ENCODE measurements at places on chromosomes 3 and 15.
A peak's percentile ranks its signal among the peaks of the same experiment; 100 is the strongest.

GRCh38 chr3:7285505-7285904, 424.6 kb downstream of the GRM7 start:
- no peak for DNase-seq

GRCh38 chr3:72494130-72494529, 354.1 kb downstream of the SHQ1 start:
- no peak for DNase-seq

- no peak for DNase-seq
Measured at GRCh38 chr15:39411102-39411989, 169.5 kb upstream of the THBS1 start.

DNA sequence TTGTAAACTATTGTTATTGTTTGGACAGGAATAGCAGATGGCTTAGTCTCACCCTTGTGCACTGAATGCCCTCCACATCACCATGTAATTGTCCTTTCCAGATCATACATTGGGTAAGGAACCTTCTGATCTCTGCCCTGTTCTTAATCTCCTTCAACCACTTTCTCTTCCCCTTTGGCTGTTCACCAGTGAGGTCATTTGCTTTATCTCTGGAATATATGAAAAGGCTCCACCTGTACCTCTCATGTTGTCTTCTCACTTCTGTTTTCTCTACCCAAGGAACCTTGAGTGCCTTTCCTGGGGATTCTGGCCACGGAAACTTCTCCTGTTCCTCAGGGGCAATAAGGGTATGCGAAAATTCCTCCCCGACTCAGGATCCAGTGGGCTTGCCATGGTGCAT, 28.5 kb downstream of the MCTP2 start:
- DNase-seq = no peak

DNA sequence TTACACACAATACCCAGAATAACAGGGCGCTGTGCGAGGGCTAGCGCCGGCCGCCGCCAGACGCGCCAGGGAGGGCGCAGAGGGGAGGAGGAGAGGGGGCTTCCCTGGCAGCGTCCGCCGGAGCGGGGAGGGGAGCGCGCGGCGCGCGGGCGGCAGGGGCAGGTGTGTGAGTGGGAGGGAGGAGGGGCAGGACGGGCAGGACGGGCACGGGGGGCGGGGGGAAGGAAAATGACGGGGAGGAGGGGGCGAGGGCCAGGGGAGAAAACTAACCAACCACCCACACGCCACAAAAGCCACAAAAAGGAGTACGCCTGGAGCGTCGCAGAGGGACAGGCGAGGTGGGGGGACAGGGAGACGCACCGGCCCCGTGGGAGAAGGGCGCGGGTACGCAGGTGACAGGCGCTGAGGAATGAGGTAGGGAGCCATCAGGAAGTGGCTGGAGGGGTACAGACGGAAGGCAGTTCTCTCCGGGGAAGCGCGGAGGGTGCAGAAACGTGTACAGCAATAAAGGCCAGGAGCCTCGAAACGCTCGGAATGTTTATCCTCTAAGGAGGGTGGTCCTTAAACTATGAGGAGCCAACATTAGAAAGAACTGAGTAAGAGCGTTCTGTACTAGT, 610 bp upstream of the SATB1 start:
- DNase-seq = peak; percentile 74

- DNase-seq = no peak
Measured at GRCh38 chr15:51227940-51228732, 110.3 kb downstream of the CYP19A1 start.

DNA sequence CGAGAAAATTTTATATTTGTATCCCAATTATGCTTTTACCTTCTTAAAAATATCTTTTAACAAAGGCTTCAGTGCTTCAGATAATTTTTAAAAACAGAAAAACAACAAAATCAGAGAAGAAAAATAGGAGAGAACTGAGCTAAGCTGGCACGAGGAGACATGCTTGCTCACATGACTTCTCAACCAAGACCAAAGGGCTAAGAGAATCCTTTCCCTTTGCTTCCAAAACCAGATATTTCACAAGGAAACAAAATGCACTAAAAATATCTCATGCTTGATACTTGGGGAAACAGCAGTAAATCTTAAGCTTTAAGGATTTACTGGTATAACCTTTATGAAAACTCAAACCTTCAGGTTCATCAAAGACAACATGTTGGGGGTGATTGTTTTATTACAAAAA, 58.4 kb downstream of the CAPN7 start:
- no peak for DNase-seq

DNA sequence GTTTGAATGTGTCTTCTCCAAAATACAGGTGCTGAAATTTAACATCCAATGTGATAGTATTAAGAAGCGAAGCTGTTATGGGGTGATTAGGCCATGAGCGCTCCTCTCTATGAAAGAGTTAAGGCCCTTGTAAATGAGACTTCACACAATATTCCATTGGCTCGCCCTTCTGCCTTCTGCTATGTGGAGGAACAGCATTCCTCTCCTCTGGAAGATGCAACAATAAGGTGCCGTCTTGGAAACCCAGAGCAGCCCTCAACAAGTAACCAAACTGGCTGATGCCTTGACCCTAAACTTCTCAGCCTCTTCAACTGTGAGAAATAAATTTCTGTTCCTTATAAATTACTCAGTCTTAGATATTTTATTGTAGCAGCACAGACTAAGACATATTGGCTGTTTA, 874.6 kb downstream of the ROBO1 start:
- no peak for DNase-seq

- no peak for DNase-seq
Measured at GRCh38 chr15:80645494-80646065, 49.5 kb upstream of the ABHD17C start.

- no peak for DNase-seq
Measured at GRCh38 chr3:135329479-135329878, 534.4 kb downstream of the EPHB1 start.

DNA sequence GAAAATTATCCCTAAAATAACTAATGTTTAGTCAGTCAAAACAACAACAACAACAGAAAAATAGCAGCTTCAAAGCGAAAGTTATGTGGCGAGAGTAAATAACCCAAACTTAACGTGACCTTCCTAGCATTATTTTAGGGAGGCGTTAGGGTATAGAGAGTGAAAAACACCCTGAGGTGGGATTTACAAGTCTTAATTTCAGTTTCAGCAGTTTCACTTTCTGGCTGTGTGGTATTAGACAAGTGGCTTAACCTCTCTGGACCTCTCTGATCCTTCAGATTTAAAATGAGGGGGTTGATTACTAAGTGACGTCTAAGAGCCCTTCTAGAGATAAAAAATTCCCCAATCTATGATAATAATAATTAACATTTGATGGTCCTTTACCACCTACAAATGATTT, 291.2 kb downstream of the ZBTB20 start:
- DNase-seq = no peak

- no peak for DNase-seq
Measured at GRCh38 chr3:70646635-70647034, 334.2 kb upstream of the MDFIC2 start.

DNA sequence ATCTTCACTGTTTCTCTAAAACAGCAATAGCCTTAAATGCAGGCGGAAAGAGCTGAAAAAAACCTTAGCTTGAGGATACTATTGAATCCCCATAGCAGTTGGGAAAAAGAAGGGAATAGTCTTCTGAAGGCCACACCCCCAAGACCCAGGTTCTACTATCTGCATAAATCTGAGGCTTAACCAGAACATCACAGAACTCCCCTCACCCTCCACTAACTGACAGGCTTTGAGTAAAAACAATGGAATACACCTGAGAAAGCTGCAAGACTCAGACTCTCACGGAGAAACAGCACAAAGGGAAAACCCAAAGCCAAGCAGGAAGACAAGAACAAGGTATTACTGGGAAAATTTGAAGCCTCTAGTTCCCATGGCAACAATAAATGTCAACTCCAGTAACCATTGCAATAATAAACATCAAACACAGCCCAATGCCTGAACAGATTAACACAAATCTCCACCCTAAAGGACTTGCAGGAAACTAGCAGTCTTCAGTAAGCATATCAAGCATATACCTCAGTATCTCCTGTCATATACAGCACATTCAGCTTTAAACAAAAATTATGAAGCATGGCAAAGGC, 56.4 kb downstream of the TMCC1 start:
- DNase-seq = no peak

- DNase-seq = no peak
Measured at GRCh38 chr3:15683253-15683652, 81.7 kb downstream of the BTD start.

- no peak for DNase-seq
Measured at GRCh38 chr3:187012609-187013051, 82.3 kb downstream of the ST6GAL1 start.

DNA sequence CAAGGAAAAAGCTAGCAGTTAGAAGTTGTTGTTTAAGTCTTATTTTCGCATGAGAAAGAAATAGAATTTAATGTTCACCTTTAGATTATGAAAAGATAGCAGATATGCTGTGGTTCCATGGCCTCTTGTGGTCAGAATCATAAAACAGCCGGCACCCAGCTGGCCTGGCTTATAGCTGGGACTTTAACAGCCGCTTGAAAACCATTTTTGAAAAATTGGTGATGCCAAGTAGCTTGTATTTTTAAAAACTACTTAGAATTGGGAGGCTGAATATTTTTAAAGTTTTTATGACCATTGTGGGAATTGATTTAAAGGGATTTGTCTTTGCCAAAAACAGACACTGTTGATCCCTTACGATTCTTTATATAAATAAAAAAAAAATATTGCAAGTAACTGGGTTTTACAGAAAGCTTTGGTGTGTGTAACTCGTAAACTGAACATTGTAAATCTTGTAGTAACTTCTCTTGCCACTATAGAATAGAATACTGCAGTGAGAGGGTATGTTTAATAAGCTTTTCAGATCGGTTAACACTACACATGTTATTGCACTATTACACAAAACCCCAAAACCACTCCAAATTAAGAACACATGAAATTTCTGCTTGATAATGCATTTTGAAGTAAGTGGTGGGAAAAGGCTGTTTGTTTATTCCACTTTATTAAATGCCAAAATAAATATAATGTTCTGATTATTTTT, 6.6 kb downstream of the ARRDC4 start:
- no peak for DNase-seq

- DNase-seq = no peak
Measured at GRCh38 chr3:39427506-39427905, 21.0 kb downstream of the RPSA start.

GRCh38 chr3:146803745-146804144, 198.6 kb upstream of the PLSCR5 start:
- DNase-seq = no peak

- no peak for DNase-seq
Measured at GRCh38 chr3:52020796-52021195, 25.1 kb upstream of the RPL29 start.

DNA sequence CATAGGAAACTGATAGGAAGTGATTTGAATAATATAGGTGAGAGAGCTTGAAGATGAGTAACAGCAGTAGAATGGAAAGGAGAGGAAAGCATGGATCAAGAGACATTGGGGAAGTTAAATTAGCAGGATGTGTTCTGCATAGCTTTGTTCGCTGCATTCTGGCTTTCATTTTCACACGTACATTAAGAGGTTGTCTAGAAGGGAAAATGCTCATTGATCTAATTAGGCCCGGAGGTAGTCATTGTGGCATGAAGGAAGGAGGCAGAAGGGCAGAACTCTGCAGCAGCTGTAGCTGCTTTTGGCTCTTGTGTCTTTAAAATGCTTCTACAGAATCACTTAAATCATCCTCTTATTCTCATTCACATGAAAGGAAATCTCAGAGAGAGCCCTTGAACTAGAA, 40.3 kb downstream of the KCNAB1 start:
- DNase-seq = no peak

DNA sequence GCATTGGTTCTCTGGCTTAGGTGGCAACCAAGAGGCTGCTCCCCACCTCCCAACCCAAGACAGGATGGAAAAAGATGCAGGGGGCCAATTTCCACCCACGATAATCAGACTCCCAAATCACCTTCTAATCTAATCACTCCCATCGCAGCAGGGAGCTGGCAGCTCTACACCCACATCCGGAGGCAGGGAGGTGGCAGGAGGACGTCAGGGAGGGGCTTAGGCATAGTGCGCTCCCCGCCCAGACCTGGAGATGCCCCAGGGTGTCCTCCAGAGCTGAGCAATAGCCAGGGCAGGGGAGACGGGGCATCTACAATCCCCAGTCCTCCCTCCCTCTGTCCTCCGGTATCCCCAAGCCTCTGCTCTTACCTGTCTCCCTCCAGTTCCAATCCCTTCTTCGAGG, 70.5 kb upstream of the SEC13 start:
- DNase-seq = no peak

- DNase-seq = no peak
Measured at GRCh38 chr3:38131621-38132369, 5.1 kb downstream of the ACAA1 start.

- DNase-seq = no peak
Measured at GRCh38 chr15:39359771-39360170, 221.1 kb upstream of the THBS1 start.

- no peak for DNase-seq
Measured at GRCh38 chr15:85026304-85027032, 44.8 kb downstream of the PDE8A start.

GRCh38 chr3:194142156-194142910, 6.4 kb downstream of the HES1 start:
- DNase-seq = no peak

GRCh38 chr15:63189941-63190768, 749 bp downstream of the RAB8B start:
- DNase-seq = no peak

DNA sequence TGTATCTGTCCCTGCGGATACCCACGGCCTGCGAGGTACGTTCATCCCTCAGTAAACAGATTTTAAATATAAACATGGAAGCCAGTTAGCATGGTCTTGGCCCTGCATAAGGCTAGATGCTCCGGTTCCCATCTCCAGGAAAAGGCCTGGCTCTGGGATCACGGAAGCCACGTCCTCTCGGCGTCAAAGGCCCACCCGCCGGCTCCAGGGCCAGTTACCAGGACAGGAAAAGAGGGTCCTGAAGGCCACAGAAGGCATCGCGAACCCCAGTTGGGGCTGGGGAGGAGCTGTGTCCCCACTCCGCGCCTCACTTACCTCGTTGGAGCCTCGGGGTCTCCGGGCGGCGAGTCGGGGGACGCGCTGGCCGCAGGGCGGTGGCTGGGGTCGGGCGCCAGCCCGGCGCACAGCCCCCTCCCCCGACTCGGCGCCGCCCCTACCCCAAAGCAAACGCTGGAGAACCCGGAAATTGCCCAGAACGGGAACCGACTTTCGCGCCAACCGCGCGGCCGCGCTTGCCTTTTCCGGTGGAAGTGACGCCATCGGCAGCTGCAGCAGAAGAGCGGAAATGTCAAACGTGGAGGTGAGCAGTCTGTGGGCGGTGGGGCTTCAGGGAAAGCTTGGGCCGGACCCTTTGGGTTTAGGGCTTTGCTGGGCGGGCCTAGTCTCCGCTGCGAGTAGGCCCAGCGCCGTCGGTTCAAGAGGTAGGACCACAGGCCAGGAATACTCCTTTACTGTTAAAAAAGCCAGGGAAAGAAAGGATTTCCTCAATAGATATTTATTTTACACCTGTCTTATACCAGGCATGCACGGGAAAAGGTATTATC, at the start of gene TOPBP1:
TSS of gene TOPBP1 (minus strand) at position 488 of the 824 bp plus-strand sequence. CDS start 814 bp downstream, outside the sequence.
- no peak for DNase-seq

Data from caudate nucleus (tissue), 63 donors.